SHP77 treated with DMSO at 0.1 percent for 48 hours (cell line): ENCODE measurements at places on chromosomes 6 and 20.

GRCh38 chr20:25148181-25148981 is 47.1 kb upstream of the ENTPD6 start:
- no peak for DNase-seq

- no peak for DNase-seq
Measured at GRCh38 chr6:23034926-23035325, 465.6 kb downstream of the HDGFL1 start.

- peak; percentile 36 for DNase-seq
Measured at GRCh38 chr20:6122111-6122872, 538 bp downstream of the FERMT1 start.

- DNase-seq = no peak
Measured at GRCh38 chr20:34713194-34713943, 9.2 kb downstream of the TP53INP2 start.

- no peak for DNase-seq
Measured at GRCh38 chr20:48308232-48308781, 519.5 kb downstream of the PREX1 start.

DNA sequence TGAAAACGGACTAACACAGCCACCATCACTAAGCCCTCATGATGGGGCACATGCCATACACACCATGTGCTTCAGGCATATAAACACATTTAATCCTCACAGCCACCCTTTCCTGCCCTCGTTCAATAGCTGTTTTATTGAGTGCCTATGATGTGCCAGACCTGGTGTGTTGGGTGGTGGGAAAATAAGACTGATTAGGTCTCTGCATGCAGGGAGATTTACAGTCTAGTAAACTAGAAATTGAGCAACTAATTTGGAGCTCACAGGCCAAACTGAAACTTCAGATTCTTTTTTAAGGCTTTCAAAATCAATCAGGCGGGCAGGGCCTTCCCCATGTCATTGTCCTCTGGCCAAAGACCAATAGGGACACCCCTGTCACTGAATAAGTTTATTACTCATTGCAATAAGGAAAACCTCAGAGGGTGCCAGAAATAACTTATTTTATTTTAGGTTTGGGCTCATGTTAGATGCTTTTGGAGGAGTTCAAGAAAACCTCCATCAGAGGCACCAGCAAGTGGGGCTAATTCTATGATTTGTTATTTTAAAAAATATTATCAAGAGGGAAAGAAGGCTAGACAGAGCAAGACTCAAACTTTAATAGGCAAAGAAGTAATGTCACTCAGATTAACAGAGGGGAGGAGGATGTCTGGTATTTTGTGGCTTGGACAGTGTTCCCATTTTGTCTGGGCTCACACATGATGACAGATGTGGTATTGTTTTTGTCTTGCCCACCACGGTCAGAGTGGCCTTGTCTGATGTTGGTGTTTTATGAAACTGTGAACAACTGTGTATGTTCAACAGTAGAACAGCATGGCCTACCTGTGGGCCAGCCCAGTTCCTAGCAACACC is 12.0 kb downstream of the ZFP64 start:
- DNase-seq = no peak

GRCh38 chr20:19321176-19321575 is 108.7 kb downstream of the SLC24A3 start:
- DNase-seq = no peak

- no peak for DNase-seq
Measured at GRCh38 chr6:24777227-24777626, 2.5 kb downstream of the GMNN start.

DNA sequence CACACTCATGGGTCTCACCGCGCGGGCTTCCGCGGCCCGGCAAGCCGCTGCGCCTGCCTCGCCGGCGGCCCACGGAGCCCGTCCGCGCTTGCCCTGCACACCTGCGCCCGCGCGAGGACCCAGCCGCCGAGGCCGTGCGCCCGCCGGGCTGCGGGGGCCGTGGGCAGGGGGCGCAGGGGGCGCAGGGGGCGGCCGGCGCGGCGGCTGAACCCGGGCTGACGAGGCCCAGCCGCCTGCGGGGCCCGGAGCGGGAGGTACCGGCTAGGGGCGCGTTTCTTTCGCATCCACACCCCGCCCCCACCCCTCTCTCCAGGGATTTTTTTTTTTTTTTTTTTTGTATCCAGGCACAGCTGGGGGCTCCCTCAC is 43.8 kb upstream of the OSTM1 start:
- no peak for DNase-seq

GRCh38 chr20:33676652-33677645 is 2.7 kb upstream of the NECAB3 start:
- no peak for DNase-seq

- DNase-seq = no peak
Measured at GRCh38 chr6:19299129-19299528, 538.0 kb upstream of the ID4 start.

- DNase-seq = peak; percentile 72
Measured at GRCh38 chr6:44237021-44237812, 9.7 kb upstream of the HSP90AB1 start.

DNA sequence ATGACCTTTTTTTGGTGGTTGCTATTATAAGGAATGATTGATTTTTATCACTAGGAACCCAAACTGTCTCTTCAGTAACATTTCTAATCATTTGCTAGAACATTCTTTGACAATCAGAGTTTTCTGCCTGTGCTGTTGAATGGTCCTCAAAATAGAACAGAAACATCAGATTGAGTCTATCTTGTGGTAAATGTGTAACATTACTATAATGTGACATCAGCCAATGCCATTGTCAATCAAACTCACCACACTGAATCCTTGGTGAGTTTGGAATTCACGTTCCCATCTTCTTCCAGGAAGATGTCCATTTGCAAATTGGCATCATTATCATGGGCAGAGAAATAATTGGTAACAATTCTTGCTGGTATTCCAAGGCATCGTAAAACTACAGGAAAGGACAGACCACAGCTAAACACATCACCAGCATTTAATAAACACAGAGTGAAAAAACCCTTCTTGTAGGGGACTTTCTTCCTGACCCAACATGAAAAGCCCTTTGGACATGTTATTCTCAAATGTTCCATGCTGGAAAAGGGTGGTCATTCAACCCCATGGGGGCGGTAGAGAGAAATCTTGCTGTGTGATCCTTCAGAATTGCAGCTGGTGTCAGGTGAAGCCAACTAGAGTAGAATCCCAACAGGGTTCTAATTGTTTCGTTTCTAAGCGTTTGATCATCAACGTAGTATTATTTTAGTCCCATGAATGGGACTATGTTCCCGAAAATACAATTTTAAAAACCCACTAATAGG is 98.5 kb downstream of the F13A1 start:
- DNase-seq = no peak

- DNase-seq = no peak
Measured at GRCh38 chr6:113530769-113531168, 326.4 kb upstream of the MARCKS start.

GRCh38 chr6:118705544-118706491 is 54.4 kb upstream of the CEP85L start:
- no peak for DNase-seq

DNA sequence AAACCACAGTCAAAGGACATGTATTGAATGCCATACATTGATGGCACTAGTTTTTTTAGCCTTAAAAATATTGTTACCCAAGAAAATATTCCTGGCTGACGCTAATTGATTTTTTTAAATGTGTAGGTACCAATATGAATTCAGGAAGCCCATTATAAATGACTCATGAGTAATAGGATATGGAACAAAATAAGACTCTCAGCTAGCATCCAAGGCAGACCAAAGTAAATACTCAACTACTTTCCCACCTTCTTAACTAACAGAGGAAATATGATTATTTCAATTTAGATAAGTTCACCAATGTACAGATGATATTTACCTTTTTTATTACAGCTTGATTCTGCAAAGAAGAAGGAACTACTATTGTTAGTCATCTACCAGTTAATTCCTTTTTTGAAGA is 43.2 kb upstream of the TXNDC5 start:
- DNase-seq = no peak

DNA sequence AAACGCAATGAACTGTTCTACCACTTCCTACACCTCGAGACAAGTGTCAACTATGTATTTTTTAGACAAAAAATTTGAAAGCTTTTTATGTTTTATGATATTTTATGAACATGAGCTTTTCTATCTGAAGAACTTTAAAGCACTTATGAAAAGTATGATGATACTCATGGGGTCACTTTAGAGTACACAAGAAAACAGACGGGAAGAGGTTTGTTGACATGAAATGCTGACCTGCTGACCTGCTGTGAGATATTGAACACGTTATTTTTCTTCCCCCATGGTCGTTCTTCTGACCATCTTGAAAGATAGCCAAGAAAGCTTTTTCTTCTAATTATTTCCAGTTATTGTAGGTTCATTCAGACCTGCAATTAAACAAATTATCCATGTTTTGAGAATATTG is 63.1 kb downstream of the PLEKHG1 start:
- DNase-seq = no peak

GRCh38 chr6:128807577-128807976 is 75.4 kb upstream of the LAMA2 start:
- DNase-seq = no peak

DNA sequence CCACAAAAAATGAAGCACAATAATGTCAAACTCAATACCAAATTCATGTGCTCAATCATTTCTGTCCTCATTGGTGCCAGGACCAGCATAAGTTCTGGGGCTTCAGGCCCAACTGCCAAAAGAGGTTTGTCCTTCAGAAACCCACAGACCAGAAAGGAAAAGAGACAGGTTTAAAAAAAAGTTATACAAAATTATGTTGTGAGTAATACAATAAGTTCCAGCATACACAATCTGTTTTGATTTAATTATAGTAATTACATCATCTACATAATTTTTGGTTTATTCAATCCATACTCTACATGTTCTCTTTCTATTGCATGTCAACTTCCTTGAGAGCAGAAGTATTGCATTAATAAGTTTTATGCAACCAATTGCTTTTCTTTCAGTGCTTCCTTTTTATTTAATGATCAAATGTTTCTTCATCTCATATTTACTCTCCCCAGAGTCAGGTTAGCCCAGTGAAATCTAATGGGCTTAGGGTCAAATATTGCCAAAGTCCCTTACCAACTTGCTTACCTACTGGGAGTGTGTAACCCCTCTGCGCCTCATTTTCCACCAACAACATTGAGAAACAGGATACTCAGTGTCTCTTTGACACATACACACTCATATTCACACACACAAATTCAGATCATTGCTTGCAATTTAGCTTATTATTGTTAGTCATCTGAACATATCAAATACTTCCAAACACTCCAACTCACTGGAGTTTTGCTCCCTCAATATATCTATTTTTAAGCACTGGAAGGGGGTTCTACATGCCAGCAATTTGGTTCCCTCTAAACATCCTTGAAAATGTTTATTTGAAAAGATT is 424.4 kb upstream of the MARCKS start:
- DNase-seq = no peak

DNA sequence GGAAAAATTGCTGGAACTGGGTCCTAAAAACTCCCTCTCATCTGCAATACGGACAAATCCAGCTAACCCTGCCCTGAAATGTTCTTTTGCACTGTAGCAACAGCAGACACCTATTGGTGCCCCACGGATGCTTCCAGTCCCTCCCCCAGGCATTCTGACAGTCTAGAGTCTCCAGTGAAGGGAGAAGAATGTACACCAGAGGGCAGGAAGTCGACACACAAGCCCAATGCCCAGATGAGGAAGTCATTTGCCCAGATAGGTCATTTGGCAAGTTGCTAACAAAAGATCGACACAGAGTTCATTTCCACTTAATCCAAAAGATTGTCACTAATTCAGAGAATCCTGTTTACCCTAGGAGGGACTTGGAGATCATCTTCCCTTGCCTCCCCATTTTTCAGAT is 293.0 kb upstream of the PRDM1 start:
- no peak for DNase-seq

GRCh38 chr6:22149501-22150367 is 147.1 kb downstream of the PRL start:
- DNase-seq = peak; percentile 95

GRCh38 chr6:36755435-36756348 is 58.1 kb downstream of the RAB44 start:
- no peak for DNase-seq

GRCh38 chr6:39102071-39102820 is 12.7 kb downstream of the SAYSD1 start:
- DNase-seq = no peak

GRCh38 chr6:18835976-18836375 is 448.8 kb downstream of the RNF144B start:
- no peak for DNase-seq

DNA sequence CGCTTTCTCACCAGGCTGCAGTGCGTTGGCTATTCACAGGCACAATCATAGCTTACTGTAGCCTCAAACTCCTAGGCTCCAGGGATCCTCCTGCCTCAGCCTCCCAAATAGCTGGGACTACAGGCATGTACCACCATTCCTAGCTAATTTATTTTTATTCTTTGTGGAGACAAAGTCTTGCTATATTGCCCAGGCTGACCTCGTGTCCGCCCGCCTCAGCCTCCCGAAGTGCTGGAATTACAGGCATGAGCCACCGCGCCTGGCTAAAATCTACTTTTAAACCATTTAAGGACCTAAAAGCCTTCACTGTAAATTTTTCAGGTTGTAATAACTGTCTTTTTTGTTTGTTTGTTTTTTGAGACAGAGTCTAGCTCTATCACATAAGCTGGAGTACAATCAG is 15.2 kb downstream of the SAMHD1 start:
- no peak for DNase-seq

- DNase-seq = no peak
Measured at GRCh38 chr6:25157183-25157582, 122.0 kb upstream of the CARMIL1 start.
